ENCODE measurements at places on chromosomes 3 and 15. TPM values are rescaled to one million over a fixed set of nuclear protein-coding genes. Genes with fewer than 3 reads are reported as not detected.

GRCh38 chr3:67459796-67460195 lies 194.6 kb downstream of the SUCLG2 start:
- DNase-seq = no peak

GRCh38 chr3:171328419-171329082 lies 131.7 kb downstream of the TNIK start:
- peak; percentile 12 for DNase-seq

SLMAP gene
- total RNA-seq = 55.7 TPM

DNA sequence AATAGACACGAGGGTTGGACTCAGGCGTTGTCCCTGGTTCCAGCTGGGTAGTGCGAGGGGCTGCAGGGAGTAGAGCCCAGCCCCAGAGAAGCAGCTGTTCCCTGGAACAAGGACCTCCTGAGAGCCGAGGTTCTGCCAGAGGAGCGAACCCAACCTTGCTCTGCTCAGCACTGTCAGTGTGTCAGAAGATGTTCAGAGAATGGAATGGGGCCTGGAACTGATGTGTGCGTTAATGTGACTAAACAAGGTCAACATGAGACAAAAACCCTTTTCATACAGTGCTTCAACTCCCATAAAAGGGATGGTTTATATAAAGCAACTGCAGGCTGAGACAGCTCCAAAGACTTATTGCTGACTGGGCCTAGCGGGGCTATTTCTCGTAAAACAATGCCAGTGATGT lies 35.5 kb upstream of the HACD2 start:
- DNase-seq = no peak

DTX3L gene
- total RNA-seq = 25.2 TPM

GRCh38 chr3:193974191-193974652 lies 161.7 kb upstream of the HES1 start:
- DNase-seq = no peak

GRCh38 chr3:46417841-46418611 lies 11.0 kb downstream of the CCRL2 start:
- DNase-seq = no peak

DNA sequence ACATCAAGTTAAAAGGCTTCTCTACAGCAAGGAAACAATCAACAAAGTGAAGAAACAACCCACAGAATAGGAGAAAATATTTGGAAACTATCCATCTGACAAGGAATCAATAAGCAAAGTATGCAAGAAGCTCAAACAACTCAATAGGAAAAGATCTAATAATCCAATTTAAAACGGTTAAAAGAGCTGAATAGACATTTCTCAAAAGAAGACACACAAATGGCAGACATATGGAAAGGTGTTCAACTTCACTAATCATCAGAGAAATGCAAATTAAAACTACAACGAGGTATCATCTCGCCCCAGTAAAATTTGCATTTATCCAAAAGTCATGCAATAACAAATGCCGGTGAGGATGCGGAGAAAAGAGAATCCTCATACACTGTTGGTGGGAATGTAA lies 82.2 kb upstream of the NECTIN3 start:
- no peak for DNase-seq

FGF7 gene
- 0.08 TPM for total RNA-seq

CHCHD6 gene
- 21.4 TPM for total RNA-seq

DNA sequence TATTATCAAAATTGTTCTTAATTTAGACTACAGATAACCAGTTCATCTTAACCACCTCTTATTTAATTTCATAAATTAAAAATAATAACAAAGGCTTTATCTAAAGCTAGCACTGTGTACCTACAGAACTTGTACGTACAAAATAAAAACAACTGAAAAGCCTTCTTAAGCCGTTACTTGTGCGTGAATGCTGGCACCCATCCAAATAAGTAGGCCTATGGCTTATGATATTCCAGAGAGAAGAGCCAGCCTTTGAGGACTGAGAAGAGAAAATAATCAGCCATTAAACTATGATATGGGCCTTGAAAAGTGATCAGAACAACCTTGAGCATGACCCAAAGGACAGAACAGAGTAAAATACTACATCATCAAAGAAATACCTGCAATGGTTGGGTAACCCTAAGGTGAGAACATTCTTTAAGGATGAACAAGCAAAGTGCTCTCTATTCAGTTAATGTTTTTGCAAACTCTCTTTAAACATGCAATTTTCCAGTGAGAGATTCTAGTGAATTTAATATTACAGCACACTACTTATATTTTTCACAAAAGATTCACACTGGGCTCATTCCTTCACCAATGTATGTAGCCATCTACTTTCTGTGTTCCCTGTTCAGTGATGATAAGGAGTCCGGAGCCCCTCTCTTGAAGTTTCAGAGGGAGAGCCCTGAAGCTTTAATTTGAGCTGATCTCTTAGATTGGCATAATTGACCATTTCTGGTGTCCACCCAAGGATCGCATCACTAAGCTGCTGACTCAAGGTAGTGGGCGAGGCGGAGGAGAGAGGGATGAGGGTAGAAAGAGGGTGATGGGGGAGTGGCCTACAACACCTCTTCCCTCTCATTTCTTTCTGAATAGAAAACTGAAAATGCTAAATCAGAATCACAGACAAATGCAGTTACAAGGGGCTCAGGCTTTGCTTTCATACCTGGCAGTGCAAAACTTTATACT lies 7.7 kb upstream of the ACTC1 start:
- DNase-seq = no peak

OSBPL10 gene
- total RNA-seq = 6.8 TPM

GRCh38 chr3:61668317-61668864 lies 107.0 kb downstream of the PTPRG start:
- no peak for DNase-seq

DNA sequence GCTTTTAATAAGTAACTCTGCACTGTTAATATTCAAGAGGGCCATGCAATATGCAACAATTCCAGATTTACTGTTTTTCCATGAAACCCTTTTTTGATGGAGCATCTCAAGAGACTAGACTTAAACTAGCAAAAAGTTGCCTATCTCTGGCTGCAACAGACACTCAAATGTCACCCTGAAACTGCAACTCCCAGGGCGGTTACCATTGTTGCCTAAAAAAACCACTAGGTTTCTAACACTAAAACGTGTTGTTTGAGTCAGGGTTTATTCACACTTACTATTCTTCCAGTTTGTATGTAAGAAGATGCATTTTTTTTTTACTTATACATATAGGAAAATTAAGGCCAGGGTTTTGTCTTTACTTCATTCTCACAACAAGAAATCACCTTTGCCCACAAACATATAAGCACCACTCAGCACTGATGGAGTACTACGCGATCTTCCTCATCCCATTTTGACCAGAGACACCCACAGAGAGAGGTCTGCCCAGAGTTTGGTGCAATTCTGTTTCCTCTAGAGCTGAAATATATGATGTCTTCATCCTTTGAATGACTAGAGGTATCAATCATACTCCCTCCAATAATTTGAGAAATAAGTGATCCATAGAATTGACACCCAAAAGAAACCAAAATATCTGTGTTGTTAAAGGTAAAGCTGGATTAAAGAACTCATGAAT lies 124.0 kb upstream of the SNTN start:
- DNase-seq = no peak

SEMA3G gene
- total RNA-seq = 0.08 TPM

HDC gene
- 0.71 TPM for total RNA-seq

SKOR1 gene
- total RNA-seq = 0.34 TPM

- DNase-seq = no peak
Measured at GRCh38 chr3:16301507-16301906, 36.5 kb downstream of the OXNAD1 start.

THOC7 gene
- 74.5 TPM for total RNA-seq

Measured in activated T-cell treated with anti-CD3 and anti-CD28 coated beads, Interleukin-2, amount 50 U/mL, for 4 hours (primary cell).